ENCODE measurements at places on chromosomes 13 and 19.

DNA sequence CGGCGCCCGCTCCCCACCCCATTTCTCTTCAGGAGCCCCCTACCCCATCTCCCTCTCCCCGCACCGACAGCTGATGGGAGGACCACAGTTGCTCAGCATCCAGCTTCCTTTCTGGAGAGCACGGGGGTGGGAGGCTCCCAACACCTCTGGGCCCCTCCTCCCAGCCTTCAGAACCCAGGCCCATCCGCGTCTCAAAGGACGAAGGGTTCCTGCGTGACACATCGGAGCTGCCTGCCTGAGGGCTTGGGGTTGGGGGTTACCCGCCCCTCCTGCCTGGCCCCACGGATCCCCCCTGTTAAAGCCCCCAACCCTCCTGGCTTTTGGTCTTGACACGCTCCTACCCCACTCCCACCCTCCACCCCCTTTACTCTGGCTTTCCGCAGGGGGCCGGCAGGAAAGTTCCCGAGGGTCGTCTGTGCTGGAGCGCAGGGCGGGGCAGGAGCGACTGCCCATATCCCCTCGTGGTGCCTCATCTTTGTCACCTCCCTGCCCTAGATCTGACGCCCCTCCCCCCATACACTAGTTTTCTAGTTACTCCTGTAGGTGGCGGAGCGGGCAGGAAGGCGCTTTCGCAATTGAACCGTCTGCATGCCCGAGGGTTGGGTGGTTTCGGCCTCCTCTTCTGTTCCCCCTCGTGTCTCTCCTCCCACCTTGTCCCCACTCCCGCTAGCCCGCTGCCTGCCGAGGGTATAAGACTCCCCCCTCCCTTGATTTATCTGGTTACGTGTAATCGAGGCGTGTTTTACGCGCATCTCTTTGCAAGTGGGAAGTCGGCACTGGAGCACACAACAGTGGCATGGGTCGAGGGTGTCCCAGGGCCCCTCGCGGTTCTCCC lies 924 bp downstream of the TRAPPC5 start:
- DNase-seq = peak; percentile 78

GRCh38 chr13:46621792-46622629 lies 69.0 kb downstream of the LRCH1 start:
- DNase-seq = no peak

- peak; percentile 81 for DNase-seq
Measured at GRCh38 chr13:51324714-51325420, 14.6 kb upstream of the SERPINE3 start.

- DNase-seq = peak; percentile 18
Measured at GRCh38 chr19:38710928-38711725, 33.1 kb downstream of the CAPN12 start.

GRCh38 chr13:61830475-61830874 lies 414.8 kb upstream of the PCDH20 start:
- DNase-seq = no peak

DNA sequence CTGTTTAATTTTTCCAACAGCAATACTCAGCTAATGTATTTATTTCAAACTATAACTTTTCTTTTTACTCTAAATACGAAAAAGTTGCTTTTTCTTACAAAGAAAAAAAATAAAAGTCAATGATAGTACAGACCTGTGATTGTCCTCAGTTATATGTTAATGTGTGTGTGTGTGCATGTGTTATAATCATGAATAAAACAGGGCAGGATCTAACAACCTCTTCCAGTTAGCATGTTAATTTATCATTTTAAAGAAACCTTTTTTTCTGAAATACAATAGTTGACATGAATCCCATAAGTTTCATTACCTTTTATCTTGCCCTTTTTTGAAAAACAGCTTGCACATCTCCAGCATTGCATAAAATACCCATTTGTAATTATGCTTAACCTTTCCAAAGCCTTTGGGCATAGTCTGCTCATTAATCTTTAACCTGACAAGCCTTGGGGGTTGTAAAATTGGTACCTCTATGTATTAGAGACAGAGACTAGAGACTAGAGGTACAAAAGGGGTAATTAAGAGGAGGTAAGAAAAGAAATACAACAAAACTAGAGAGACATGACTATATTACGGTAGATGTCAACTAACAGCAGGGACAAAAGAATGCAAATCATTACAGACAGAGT lies 828.1 kb downstream of the OLFM4 start:
- DNase-seq = no peak

DNA sequence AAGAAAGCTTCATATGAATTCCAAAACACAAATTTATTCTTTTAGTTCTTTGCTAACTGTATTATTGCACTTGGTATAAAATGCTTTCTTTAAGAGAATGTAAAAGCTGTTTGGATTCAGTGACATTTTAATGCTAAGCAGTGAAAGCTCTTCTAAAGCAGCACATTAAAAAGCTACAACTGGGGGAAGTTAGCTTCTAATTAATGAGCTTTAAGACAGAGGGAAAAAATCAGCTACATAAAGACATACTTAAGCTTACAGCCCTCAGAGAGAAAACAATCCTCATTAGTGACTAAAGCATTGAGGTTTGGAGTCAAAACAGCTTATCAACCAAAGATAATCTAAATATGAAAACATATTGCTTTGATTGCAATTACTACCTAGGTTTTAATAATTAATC lies 1222.2 kb upstream of the SPRY2 start:
- DNase-seq = no peak

DNA sequence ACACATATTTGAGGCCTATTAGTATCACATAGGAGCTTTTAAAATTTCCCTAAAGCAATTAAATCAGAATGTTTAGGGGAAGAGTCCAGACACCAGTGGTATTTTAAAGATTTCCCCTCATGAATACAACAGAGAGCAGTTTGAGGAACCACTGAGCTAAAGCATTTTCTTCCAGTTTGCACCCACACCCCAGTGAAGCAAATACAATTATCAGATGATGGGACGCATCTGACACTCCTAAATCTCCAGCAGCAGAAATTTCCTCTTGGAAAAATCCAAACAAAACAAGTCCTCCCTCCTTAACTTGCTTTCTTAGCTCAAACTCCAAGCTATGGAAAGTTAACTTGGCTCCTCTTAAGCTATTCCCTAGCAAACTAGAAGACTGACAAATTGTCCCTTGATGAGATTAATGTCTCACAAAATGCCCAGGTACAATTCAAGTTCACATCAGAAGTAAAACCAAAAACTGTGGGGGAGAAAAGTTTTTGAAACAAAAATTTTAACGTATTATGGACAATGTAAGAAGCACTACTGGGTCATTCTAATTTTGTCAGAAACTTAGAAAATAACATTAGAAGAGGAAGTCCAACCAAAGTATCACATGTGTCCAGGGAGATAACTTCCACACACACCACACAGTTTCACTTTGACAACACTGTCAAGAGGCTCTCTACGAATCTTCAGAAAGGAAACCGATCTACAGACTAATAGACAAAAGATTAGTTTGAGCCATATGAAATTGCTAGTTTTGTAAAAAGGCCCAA lies 74.1 kb downstream of the ABCC4 start:
- peak; percentile 46 for DNase-seq
